MM.1S (cell line): ENCODE measurements at places on chromosomes 2 and 18.
A peak's percentile ranks its signal among the peaks of the same experiment; 100 is the strongest.

GRCh38 chr2:201040867-201041628, 30.4 kb downstream of the HYCC2 start:
- DNase-seq: no peak

DNA sequence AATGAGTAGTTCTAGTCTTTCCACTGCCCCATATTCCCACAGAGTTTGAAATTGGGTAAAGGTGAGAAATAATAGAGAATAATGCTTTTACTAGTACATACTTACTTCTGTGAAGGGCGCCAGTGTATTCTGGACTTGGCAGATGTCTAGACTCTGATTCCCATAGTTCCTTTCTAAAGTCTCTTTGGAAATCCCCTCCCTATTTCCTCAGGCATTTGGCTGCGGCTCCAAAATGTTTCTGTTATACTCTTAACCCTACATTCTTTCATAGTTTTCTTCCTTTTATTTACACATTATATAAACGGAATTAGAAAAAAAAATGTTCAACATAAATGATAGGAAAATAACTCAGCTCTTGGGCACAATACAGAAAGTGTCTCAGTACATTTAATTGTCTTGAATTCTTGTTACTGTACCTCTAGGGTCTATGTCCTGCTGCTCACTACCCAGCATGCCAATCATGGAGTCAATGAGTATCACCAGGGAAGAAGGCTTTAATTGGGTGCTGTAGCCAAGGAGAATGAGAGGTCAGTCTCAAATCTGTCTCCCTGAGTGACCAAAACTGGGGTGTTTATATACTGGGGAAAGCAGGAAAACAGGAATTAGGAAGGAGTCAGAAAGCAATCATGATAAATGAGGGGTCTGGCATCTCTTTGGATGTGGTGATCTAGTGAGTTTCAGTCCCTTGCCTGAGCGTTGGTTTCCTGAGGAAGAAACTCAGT, 147.8 kb upstream of the MMADHC start:
- DNase-seq: no peak

DNA sequence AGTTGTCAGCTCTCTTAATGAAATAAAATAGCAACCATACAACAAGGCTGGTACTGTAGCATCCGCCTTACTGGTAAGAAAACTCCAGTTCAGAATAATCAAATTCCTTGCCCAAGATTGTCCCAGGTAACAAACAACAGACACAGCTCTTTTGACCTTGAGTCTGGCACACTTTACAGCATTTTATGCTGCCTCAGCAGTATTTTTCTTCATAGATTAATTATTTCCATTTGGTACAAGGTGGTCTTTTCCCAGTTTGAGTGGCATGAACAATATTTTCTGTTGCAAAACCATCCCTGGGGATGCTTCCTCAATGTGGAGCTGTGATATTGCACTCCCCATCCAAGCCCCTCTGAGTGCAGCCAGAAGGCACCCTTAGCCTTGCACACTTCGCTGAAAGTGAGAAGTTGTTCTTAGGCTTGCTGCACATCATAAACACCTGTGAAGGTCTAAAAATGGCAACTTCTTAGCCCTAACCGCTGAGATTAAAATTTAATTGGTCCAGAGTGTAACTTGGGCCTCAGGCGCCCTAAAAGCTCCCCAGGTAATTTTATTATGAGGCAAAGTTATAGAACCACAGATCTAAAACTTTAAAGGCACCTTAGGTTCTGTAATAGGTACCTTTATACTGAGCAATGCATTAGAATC, 523.3 kb downstream of the CMPK2 start:
- no peak for DNase-seq

DNA sequence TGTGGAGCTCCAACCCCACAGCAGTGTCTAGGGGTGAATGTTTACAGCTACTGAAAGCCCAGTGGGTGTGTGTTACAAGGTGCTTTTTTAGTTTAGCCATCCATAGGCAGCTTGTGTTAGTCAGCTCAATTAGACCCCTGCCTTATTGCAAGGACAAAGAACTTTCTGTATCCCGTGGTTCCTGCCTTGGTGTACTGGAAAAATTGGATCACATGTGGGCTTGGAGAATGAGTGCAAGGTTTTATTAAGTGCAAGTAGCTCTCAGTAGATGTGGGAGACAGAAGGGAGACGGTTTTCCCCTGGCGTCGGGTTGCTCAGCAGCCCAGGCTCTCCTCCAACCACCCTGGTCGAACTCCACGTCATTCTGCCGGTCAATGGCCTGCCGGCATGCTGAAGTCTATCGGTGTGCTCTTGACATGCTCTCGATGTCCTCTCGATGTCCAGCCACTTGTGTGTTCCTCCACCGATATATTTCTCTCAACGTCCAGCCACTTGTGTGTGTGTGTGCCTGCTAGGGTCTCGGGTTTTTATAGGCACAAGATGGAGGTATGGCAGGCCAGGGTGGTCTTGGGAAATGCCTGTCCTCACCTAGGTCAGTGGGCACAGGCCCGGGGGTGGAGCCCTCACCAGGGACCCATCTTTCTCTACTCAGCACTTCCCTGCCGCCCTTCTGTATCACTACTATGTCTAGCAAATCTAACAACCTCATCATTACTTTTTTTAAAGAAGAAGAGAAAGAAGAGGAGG, 13.8 kb downstream of the FANCL start:
- DNase-seq: no peak

- DNase-seq: no peak
Observed at GRCh38 chr2:19894134-19894792, 7.5 kb downstream of the TTC32 start.

GRCh38 chr2:61793389-61793836, 60.4 kb downstream of the FAM161A start:
- peak; percentile 82 for DNase-seq

- no peak for DNase-seq
Observed at GRCh38 chr18:59911600-59911999, 11.8 kb downstream of the PMAIP1 start.

- peak; percentile 75 for DNase-seq
Observed at GRCh38 chr18:67980241-67980640, 463.7 kb upstream of the DSEL start.

DNA sequence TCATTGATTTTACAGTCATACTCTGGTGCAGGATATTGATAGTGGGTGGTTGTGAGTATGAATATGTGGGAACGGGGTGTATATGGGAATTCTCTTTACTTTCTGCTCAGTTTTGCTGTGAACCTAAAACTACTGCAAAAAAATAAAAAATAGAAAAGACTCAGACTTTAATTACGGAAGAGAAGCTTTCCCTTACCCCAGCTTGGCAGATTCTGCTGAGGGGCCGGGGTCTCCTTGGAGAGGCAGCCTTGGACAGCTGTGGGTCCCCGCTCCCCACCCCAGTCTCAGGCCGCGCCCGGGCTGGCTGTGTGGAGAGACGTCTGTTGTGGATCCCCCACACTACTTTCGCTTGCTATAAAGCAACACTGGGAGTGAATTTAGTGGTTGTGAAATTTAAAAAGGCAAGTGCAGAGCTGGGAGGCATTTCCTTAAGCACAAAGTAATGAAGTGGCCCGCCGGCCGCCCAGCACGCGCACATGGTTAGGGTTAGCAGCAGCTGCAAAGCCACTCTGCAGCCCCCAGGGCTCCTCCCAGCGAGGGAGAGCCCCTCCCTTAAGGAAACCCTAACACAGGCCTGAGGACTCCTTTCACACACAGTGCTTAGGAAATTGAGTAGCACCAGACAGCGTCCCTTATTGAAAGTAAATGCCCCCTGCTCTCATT, 102.4 kb downstream of the DDX1 start:
- no peak for DNase-seq

DNA sequence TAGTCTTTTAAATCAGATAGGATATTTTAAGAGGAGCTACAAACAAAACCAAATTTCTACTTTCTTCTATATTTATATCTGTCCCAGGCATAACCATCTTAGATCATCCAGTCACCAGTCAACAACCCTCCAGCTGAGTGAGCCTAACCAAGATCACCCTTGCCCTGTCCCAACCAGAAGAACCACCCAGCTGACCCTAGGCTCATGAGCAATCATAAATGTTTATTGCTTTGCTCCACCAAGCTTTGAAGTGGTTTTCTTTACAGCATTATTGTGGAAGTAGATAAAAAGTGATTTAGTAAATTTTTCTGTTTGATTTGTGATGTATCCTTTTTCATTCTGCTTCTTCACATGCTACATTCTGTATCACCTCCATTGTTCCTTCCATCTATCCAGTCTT, 167.2 kb upstream of the PIEZO2 start:
- DNase-seq: no peak

GRCh38 chr2:118987886-118988285, 45.9 kb downstream of the MARCO start:
- no peak for DNase-seq

DNA sequence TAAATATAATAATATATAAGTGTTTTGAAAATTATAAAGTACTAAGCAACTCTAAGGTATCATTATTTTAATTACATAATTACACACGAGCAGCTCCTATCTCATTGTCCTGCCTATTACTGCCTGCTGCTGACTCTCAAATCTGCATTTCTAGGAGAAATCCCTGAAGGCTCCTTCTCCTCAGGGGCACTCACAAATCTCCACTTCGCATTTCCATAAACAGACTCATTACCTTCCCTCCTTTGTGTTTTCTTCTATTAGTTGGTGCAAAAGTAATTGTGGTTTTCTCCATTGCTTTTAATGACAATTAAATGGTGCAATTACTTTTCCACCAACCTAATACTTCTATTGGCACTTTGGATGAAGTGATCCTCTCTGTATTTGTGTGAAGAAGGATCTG, 135.0 kb upstream of the HNMT start:
- no peak for DNase-seq

DNA sequence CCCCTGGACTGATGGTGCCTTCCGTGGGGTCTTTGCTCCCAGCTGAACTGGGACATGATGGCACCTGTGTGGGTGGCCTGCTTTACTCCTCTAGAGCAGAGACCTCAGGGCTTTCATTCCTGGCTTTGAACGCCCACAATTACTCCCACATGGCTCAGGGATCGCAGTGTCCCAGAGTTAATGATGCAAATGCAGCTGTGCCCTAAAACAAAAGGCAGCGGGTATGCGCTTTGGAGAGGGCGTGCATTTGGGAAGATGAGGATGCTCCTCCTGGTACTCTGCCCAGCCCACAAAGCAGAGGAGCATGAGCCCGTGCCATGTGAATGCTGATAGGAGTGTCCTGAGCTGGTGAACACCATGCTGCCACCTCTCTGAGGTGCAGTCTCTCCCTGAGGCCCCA, 173.4 kb downstream of the FHOD3 start:
- no peak for DNase-seq

DNA sequence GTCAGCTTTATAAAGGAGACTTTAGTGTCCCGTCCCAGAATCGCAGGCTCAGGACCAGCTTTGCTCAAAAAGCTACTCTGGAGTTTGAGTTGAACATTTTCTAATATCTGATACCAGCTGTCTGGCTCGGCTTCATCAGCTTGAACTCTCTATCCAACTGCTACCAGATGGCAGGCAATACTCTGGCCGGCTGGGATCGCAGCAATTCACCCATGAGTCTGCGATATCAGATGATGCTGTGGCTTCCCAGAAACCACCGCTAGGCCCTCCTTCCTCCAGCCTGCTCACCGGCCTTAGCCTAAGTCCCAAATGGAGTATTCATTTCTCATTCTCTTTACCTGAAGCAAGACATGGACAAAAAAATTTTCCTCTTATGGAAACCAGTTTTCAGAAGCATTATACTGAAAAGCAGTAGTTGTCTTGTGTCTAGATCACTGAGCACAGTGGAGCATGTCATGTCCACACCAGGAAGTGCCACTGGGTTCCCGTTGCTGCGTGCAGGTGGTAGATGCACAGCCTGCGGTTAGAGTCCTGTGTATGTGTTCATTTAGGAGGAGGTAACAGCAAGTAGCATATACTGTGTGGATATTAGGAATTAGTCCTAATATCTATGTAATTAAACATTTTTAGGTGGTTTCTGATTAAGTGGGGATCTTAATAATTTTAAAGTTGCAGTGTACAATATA, 162.0 kb upstream of the SOX11 start:
- no peak for DNase-seq

DNA sequence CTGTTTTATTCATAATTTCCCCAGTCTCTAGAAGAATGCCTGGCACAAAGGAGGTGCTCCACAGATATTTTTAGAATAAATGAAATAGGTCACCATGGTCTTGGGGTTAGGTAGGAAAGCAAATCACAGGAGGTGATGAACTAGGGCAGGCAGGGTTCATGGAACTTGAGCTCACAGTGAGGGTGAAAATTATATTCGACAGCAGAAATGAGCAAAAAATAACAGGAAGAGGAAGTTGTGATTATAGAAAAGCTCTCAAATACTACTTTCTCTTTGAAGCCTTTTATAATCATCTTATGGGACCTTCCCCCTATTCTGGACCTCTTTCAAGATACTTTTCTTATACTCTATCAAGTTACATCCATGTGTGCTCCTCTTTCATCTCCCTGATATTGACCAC, 4.5 kb upstream of the CREB1 start:
- DNase-seq: no peak

DNA sequence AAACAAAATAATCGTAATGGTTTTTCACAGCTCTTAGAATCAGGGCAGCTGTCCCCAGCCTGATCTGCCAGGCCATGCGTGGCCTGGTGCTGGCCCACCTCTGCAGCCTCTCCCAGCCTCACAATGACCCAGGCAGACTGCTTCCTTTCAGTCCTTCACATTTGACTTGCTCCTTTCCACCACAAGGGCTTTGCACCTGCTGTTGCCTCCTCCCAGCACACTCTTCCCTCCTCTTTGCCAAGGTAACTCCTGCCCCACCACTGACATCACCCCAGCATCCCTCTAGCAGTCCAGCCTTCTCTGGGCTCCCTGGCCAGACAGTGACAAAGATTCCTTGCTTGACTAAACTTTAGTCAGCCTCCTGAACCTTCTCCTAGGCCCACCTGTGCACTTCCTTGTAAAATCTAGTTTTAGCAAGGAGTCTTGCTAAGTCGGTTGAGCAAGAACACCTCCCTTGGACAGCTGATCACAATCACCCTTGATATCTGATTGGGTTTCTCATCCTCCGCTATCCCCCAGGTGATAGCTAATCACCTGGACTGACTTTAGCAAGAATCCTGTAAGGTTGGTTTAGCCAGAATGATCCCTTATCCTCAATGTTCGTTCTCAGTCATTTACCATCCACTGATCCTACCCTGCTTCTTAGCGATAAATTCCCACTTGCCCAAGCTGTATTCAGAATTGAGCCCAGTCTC, 16.2 kb upstream of the RAB11FIP5 start:
- no peak for DNase-seq

DNA sequence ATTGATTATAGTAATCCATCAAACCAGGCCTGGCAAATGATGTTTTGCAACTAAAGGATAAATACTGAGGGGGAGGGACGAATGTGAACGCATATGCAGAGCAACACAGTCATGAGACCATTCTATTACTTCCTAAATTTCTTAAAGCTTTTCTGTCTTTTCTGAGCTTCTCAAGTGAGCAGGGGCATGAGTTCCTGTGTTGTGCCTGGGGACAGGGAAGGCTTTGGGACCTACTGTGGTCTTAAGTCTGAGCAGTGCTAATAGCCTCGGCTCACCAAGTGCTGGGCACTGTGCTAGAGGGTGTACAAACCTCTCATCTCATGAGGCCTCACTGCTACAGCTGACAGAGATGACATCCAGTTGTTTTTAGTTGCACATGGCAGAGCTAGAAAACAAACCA, 182.4 kb downstream of the NEDD4L start:
- no peak for DNase-seq
